Foreskin fibroblast (primary cell): ENCODE measurements at places on chromosomes 7 and 10.
A peak's percentile ranks its signal among the peaks of the same experiment; 100 is the strongest.

- DNase-seq: peak; percentile 51
Measured at GRCh38 chr10:100100651-100101184, 19.0 kb upstream of the CPN1 start.

DNA sequence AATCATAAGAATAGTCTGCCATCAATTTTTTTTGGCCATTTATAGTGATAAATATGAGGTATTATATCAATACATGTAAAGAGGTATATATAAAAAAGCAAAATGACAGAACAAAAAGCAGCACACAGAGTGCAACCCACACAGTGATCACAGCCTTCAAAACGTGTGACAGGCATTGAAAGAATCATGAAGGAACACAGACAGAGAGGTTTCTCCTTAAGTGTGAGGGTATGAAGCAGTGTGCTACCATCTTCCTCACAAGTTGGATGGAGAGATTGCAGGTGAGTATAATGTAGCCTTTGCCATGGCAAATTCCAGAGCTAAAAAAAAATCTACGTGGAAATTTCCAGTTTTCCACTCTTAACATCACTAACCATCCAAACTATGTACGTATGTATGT, 19.6 kb upstream of the EPC1 start:
- DNase-seq: no peak

- DNase-seq: no peak
Measured at GRCh38 chr7:68411742-68412141, 1186.5 kb upstream of the AUTS2 start.

GRCh38 chr7:32496052-32496813, 944 bp downstream of the AVL9 start:
- DNase-seq: no peak

- DNase-seq: no peak
Measured at GRCh38 chr10:96967847-96968246, 135.7 kb downstream of the LCOR start.

DNA sequence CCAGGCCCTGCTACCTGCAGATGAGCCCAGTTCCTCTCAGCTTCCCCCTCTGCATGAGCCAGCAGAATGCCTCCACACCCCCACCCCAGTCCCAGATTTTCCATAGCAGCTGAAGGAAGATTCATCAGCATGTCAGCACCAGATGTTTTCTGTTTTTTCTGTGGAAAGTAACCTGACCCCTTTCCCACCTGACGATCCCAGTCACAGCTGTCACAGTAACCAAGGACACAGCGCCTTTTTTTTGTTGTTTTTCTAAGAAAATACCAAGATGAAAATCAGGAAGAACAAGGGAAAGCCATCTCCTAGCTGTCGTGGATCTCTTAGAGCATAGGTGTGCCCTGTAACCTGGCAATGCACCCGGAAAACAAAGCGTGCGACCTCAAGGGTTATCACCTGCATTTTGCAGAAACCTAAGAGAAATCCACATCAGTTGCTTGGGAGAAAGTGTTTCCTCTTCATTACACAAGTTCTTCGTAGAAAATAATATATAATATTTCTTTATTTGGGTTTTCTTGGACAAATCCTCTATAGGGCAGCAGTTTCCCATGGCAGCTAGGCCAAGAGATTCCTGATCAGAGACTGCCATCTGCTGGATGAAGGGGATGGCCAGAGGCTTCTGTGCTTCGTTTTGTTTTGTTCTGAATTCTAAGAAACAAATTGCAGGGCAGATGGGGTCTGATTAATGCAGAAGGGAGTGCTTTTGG, 401.9 kb downstream of the TNS3 start:
- peak; percentile 57 for DNase-seq

GRCh38 chr7:137771679-137772078, 75.1 kb downstream of the DGKI start:
- DNase-seq: peak; percentile 87

DNA sequence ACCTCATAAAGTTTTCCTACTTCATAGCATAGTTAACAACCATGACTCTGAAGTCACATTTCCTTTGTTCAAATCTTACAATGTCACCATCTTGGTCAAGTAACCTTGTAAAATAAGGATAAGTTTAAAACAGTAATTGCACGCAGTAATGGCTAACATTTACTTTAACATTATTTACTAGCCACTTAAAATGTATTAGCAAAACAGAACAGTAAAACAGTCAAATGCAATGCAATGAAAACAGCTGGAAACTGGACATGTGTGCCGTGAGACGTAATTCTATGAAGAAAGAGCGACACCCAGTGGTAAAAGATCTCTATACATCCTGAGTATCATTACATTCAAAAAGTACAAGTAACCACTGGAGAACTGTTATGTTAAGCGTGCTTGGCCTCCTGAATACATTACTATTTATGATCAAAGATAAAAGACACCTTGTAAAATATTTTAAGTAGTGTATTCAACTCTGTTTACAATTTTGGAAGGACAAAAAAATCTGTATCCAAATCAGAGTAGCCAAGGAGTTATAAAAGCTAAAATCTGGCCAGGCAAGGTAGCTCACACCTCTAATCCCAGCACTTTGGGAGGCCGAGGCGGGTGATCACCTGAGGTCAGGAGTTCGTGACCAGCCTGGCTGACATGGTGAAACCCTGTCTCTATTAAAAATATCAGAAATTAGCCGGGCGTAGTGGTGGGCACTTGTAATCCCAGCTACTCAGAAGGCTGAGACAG, 27.2 kb downstream of the ATE1 start:
- DNase-seq: peak; percentile 57

DNA sequence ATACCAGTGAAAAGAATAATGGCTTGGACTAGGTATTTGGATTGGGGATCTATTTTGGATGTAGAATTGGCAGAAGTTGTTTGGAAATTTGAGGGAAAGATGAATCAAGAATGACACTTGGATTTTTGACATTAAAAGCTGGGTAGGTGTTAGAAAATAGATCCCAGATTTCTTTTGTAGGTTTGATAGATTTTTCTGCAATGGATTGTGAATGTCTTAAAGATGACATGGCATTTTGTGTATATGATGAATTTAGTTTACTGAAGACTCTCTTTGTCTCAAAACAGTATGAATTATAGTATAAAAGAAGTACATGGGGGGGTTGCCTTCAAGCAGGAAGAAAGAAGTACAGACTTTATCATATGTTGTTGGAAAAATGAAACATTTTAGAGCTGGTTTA, 75.8 kb downstream of the MPLKIP start:
- no peak for DNase-seq

- DNase-seq: no peak
Measured at GRCh38 chr7:39468261-39468660, 97.9 kb upstream of the YAE1 start.

- no peak for DNase-seq
Measured at GRCh38 chr10:110842326-110842904, 29.3 kb upstream of the PDCD4 start.

GRCh38 chr7:11216276-11216675, 242.6 kb downstream of the PHF14 start:
- DNase-seq: no peak

GRCh38 chr7:32921896-32922295, 30.3 kb upstream of the KBTBD2 start:
- DNase-seq: no peak

- peak; percentile 4 for DNase-seq
Measured at GRCh38 chr10:19592276-19592675, 224.0 kb upstream of the PLXDC2 start.

DNA sequence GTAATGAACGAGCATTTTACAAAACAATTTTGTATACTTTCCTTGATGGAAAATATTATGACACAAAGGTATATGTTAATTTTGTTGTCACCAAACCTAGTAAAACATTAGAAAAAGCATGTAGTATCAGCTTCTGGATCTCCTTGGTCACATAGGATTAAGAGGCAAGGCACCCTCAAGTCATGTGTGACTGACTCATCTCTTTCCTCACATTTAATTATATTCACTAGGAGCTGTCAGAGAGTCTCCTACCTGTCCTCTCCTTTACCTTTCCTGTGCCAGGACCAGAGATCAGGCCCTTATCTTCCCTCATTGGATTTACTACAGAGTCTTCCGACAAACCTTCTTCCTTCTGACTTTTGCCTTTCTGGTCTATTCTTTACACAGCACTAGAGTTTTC, 111.3 kb upstream of the RPA3 start:
- no peak for DNase-seq

- DNase-seq: no peak
Measured at GRCh38 chr7:26777385-26777784, 87.0 kb downstream of the SKAP2 start.

- DNase-seq: no peak
Measured at GRCh38 chr7:30862995-30863705, 48.5 kb upstream of the AQP1 start.

- DNase-seq: no peak
Measured at GRCh38 chr7:150330211-150330885, 7.0 kb upstream of the ACTR3C start.

- no peak for DNase-seq
Measured at GRCh38 chr7:123417580-123417979, 116.8 kb downstream of the IQUB start.

GRCh38 chr7:123580406-123581161, 21.0 kb upstream of the ASB15 start:
- DNase-seq: peak; percentile 64

DNA sequence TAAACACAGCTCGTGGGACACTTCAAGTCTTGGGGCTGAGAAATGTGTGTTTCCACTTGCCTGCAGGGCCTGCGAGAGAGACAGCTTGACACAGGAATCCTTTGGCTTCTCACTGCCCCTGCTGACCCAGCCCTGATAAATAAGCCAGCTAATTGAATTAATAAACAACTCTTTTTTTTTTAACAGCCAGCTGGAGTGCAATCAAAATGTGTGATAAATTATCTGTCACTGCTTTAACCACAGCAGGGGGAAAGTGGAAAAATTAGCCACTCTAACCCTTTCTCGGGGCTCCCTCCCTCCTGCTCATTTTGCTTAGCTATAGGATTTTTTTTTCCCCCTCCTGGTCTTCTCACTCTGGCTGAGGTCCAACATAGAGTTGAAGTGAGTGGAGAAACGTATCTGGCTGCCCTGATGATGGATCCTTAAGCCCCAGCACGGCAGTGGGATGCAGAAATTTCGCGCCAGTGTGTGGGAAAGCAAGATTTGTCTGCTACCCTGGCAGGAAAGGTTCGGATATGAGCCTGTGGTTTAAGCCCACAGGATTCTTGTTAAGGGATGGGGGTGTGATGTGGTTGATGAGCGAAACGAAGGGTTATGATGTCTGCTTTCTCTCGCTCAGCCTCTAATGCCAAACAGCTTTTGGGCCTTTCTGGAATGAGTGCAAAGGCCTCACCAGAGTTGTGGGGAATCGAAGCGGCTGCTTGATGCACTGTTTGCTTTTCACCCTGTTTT, 173.8 kb downstream of the TRIL start:
- peak; percentile 41 for DNase-seq

- DNase-seq: no peak
Measured at GRCh38 chr7:75977743-75978142, 16.7 kb downstream of the TMEM120A start.

- no peak for DNase-seq
Measured at GRCh38 chr7:74119831-74120230, 36.2 kb downstream of the LIMK1 start.

- DNase-seq: no peak
Measured at GRCh38 chr10:121831777-121832176, 96.1 kb downstream of the ATE1 start.

GRCh38 chr10:3071405-3072198, 4.3 kb downstream of the PFKP start:
- peak; percentile 82 for DNase-seq

GRCh38 chr10:75466886-75467285, 35.5 kb downstream of the LRMDA start:
- DNase-seq: peak; percentile 7

- DNase-seq: peak; percentile 68
Measured at GRCh38 chr10:31011665-31012022, 20.0 kb downstream of the ZNF438 start.

- DNase-seq: peak; percentile 31
Measured at GRCh38 chr7:98133621-98134303, 27.1 kb downstream of the LMTK2 start.

DNA sequence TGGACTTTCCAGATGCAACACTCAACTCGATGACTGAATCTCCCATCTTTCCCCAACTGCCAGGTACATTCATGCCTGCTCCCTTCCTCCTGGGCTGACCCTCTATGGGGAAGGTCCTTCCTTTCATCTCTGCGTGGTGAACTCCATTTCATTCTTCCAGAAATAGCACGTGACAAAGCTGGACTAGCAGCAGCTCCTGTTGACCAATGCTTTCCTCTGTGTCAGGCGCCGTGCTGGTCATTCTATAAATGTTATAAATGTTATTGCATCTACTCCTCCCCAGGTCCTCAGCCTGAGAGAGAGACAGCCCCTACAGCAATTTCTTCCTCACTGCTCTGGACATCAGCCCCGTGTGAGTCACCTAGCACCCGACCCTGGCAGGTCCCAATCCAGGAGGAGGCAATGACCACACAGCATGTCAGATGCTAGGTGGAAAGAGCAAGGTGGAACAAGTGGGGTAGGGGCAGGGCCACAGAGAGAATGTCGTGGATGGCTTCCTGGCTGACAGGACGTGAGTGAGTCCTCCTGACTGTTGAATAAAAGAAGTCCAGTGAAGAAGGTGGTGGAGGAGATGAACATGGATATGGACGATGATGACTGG, 178.1 kb downstream of the ADAM12 start:
- DNase-seq: no peak

DNA sequence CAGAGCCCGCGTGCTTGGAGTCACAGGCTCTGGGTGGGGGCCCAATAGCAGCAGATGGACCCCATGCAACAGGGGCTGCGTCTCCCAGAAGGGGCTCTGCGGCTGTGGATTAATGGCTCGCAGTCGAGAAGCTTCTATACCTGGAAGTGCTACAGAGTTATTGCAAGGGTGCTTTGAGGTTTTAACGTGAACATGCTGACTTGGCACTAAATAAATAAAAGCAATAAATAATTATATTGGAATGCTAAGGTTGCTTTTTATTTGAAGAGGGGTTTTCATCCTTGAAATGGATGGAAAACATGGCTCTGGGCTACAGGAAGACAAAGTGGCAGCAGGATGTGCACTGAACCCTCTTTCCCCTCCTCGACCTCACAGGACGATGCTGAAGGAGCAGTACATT, 122.4 kb downstream of the PAXIP1 start:
- no peak for DNase-seq
